ENCODE measurements at places on chromosomes 5 and 9.
A peak's percentile ranks its signal among the peaks of the same experiment; 100 is the strongest.

- DNase-seq, result no peak
These were observed 9.1 kb downstream of the ABCA2 start for GRCh38 chr9:137018761-137019559.

DNA sequence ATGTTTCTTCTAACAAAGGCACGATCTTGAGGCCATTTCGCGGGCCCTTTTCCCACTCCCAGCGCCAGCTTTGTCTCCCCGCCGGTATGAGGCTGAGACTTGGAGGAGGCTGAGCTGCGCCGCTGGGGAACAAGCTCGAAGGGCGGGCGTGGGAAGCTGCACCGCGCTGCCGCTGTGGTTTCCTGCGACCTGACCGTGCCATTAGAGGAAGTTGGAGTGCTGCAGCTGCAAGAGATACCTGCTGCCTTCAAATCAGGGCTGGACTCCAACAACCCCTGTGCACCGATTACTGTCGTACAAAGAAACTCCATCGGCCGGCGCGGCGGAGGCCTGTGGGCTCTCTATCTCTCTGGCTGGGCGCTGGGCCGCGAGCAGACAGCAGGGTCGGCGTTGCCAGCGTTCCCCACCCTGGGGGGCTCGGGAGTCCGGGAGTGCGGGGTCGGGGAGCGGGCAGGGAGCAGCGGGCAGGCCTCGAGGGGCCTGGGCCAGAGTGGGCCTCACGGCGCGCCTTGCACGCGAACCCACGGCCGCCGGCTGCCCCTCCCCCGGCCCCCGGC is 1.3 kb upstream of the ERBIN start:
- peak; percentile 87 for DNase-seq

GRCh38 chr5:143447983-143448382 is 44.5 kb upstream of the NR3C1 start:
- DNase-seq, result no peak

DNA sequence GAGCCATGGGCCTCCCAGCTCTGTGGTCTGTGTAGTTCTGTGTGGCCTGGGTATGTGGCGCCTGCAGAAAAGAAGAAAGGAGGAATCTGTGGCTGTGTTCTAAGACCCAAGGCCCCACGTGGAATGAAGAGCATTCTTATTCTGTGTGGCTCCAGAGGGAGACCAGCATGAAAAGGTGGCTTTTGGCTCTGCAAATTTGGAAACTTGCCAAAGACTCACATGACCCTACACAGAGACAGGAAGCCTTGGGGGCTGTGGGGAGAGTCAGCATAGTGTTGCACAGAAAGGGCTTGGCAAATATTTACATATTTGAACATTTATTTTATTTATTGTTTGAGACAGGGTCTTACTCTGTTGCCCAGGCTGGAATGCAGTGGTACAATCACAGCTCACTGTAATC is 193.3 kb downstream of the TMEM38B start:
- DNase-seq, result no peak

DNA sequence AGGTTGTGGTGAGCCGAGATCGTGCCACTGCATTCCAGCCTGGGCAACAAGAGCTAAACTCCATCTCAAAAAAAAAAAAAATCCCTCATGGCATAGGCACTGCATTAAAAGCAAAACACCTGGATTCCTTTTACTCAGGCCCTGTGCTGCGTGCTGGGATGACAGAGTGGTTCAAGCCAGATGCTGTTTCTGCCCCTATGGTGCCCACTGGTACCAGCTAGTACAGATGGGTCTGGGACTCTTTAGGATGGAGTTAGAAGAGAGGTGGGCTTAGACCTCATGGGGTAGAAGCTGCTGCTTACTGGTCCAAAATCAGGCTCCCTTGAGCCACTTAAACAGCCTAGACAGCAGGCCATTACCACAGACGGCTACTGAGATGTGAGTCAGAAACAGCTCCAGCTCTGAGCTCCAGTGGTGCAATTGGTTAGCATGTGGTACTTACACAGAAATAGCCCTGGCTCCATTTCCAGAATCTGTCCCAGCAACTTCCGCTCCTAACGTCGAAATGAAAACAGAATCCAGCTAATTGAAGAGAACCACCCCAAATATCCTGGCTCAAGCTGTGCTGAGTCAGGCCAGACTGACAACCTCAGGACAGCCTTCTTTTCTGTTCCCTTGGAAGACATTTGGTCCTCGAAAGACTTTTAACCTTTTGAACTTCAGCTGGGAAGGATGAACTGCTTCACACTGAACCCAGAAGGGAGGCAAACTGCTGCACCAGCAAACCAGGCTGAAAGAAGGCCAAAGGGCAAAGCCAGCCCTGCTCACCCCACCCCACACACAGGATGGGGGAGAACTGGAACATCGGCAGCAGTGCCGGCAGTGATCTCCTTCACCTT is 15.5 kb downstream of the C5orf15 start:
- no peak for DNase-seq

- no peak for DNase-seq
These were observed 75.6 kb downstream of the DMRT2 start for GRCh38 chr9:1125741-1126140.

DNA sequence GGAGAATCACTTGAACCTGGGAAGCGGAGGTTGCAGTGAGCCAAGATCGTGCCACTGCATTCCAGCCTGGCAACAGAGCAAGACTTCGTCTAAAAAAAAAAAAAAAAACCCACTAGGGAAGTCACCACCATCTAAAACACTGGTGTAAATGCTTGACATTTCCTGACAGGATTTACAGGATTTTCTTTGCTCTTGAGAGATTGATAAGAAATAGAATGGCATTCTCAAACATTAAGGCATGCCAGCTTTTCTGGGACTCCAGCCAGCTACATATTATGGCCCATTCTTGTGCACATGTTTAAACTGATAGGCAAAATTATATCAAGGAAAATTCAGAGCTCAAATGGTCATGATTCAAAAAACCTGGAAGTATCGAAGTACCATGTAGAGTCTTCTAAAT is 28.7 kb downstream of the GTF3C4 start:
- no peak for DNase-seq

DNA sequence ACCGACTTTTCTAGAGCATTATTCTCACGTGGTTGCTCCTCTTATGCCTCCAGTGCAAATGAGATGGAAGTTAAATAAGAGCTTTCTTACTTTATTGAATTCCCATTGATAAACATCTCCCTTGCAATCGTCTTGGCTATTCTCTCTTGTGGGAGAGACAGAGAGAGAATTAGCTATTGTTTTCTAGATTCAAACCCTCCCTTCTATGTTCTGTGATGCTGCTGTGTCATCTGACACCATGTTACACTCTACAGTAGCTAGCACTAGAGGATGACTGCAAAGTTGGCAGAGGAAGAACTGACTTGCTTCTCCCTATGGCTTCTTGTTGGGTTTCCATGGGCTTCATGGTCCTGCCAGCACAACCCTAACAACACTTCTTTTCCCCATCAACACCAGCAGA is 134.6 kb upstream of the RANBP3L start:
- DNase-seq, result no peak

DNA sequence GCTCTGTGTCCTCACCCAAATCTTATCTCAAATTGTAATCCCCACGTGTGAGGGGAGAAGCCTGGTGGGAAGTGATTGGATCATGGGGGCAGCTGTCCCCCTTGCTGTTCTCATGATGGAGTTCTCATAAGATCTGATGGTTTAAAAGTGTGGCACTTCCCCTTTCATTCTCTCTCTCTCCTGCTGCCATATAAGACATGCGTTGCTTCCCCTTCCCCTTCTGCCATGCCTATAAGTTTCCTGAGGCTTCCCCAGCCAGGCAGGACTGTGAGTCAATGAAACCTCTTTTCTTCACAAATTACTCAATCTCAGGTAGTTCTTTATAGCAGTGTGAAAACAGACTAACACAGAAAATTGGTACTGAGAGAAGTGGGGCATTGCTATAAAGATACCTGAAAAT is 107.7 kb downstream of the DMAC1 start:
- DNase-seq, result no peak

DNA sequence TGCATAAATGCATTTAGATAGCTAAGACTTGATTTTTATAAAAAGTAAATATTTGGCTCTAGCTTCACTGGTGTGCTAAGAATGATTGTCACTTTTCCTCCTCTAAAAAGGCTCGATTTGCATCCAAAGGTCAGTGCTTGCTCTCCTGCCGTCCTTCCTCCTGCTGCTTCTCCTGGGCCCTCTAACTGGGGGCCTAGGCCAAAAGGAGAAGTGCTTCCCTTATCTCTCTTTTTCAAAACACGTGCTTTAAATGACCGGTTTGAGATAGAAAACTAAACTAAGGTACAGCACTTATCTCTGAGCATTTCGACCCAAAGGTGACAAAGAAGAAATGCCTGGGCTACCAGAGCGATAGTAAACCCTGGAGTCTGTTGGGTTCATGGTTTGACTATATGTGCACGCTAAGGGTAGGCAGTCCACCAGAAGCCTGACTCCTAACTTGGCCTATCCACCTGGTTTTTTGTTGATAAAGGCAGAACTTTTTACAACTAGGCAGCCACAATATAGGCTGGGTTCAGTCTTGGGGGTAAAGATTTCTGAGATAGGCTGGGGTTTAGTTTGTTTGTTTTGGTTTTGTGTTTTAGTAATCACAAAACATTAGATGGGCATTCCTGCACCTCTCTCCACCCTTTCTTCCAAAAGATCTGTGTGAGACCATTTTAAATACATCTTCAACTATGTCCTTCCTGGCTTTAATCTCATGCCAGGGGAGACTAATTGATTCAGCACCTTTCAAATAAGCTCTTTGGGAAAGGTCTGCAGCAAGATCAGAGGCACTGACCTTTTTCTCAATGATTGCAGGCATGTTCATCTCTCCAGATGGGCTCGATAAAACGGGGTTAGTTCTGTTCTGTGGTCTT is 3.8 kb downstream of the NR2F1-AS1 start:
- no peak for DNase-seq

DNA sequence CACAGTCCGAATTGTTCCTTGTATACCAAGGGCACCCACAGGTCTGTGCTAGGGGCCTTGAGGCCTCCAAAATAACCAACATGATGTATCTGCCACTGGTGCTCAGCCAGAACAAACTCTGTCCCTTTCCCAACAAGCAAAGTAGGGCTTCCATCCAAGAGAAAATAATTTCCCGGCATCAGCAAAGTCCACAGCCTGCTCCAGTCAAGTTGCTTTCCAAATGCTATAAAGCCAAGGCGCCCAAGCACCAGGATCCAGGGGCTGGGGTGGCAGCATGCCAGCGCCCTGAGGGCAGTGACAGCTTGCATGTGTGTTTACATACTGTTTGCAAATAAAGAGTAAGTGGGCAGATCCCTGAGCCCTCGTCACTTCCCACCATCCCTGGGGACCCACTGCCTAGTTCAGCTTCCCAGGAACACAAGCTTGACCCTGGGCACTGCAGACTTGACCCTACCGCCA is 155.9 kb downstream of the ERCC6L2 start:
- DNase-seq, result peak; percentile 84

DNA sequence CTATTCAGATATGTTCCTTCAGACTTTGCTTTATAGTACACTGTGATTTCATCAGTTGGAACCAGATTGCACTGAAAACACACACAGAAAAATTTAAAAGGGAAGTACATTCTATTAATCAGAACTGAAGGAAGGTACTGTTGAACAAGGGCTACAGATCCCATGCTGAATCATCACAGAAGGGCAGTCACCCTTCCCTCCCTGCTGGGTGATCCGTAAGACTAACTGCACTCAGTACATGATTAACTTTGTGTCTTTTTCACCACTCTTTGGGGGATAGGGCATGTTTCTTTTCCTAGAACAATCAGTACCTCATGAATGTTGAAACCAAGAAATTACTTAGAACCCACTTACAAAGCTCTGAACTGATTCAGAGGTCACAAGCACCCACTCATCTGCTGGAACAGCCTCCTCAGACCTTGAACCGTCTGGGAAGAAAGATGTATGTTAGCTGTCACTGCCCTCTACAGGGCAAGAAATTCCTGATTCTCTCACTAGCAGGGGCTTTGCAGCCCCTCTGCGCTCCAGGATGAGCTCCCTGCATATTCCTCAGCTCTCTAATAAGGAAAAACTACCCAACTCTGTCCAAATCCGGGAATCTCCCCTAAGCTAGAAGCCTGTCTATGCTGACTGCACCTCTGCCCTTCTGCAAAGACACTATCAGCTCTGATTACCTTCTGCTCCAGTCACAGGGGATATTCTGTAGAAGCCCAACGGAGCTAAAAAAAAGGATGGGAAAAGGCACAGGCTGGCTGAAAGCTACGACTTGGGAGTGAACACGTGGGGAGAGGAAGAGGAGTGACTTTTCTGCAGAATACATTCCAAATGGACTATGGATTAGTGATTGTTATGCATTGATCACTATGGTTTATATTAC is 51.0 kb downstream of the IARS1 start:
- DNase-seq, result no peak

GRCh38 chr5:171307789-171308452 is 1.1 kb upstream of the TLX3 start:
- DNase-seq, result no peak

GRCh38 chr5:102718819-102719218 is 36.3 kb upstream of the PAM start:
- no peak for DNase-seq

All from femur (tissue), 1 donor.